NCI-H524 treated with DMSO at 0.1 percent for 48 hours (cell line): ENCODE measurements at places on chromosomes 5 and 9.

- no peak for DNase-seq
These were observed 61.0 kb upstream of the RAD23B start for GRCh38 chr9:107222020-107222522.

GRCh38 chr9:99336531-99336930 is 114.4 kb downstream of the SEC61B start:
- no peak for DNase-seq

DNA sequence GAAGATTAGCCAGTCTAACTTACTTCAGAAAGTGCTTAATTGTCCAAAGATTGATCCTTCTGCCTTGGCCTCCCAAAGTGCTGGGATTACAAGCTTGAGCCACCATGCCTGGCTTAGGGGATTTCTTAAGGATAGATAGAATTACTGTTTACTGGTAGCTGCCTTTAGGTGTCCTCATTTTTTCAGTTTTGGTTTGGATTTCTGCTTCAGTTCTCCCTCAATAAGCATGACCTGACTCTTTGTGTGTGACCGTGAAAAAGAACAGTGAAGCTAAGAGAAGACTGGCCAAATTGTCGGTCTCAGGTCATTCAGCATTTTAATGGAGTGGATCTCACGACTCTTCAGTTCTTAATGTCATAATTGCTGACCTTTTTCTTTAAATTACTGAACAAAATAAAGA is 22.9 kb upstream of the CMYA5 start:
- no peak for DNase-seq

- DNase-seq, result no peak
These were observed 81.8 kb downstream of the ZNF618 start for GRCh38 chr9:113957821-113958341.

DNA sequence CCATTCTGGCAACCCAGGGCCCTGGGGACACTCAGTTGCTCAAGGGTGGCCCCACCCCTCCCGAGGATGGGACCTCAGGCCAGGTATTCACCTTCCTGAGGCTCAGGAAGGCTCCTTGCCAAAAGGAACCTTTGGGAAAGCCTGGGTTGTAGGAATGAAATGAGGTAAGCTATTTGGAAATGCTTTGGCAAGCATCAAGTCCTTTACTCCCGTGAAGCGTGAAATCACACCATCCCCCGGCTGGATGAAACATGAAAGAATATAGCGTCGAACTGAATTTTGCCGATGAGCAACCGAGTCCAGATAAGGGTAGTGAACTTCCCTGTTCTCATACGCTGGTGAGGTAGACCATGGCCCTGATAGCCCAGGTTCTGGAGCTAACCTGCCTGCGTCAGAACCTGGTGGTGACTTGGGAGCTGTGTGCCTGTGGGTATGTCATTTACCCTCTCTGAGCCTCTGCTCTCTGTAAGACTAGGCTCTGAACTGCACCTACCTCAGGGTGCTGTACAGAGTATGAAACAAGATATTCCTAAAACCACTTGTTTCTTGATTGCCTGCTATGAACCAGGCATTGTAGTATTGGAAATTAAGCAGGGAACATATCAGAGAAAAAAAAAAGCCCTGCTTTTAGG is 105.3 kb upstream of the BOD1 start:
- DNase-seq, result no peak

GRCh38 chr5:146116361-146116760 is 11.0 kb upstream of the PLAC8L1 start:
- no peak for DNase-seq

DNA sequence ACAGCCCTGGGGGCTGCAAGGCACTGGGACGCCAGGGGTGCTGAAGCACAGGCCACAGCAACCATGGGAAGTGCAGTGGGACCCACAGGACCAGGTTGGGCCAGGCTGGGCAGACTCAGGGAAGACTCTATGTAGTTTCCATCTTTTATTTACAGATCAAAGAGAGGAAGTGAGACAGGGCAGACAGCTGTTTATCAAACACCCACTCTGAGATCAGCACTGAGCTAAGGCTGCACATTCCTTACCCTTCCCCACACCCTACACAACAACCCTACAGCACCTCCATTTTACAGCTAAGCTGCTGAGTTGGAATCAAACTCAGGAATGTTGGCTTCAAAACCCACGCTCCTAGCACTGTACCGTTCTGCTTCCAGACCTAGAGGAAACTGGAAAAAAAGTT is 19.8 kb downstream of the BARHL1 start:
- no peak for DNase-seq

GRCh38 chr9:28808042-28808441 is 1234.8 kb upstream of the C9orf72 start:
- peak; percentile 35 for DNase-seq

- DNase-seq, result peak; percentile 98
These were observed 50.4 kb upstream of the MVB12B start for GRCh38 chr9:126276056-126276728.

- no peak for DNase-seq
These were observed 81.0 kb downstream of the KCNT1 start for GRCh38 chr9:135782946-135783345.

GRCh38 chr9:136721339-136722092 is 9.1 kb downstream of the DIPK1B start:
- no peak for DNase-seq

DNA sequence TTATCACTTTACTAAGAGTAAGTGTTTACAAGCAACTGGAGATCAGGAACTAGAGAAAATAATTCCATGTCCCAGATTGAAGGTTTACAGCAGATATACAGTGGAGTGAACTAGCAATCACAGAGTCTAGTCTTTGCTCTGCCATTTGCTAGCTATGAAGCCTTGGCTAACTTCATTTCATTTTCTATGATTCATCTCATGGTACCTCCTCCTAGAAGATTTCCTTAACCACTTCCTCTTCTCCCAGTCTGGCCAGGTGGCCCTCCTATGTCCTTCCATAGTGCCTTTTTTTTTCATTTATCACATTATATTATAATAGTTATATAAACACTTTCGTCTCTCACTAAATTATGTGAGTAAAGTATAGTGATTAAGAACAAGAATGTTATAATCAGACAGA is 52.1 kb downstream of the GRIA1 start:
- DNase-seq, result no peak

- DNase-seq, result no peak
These were observed 285.3 kb upstream of the GRAMD2B start for GRCh38 chr5:126137891-126138280.

DNA sequence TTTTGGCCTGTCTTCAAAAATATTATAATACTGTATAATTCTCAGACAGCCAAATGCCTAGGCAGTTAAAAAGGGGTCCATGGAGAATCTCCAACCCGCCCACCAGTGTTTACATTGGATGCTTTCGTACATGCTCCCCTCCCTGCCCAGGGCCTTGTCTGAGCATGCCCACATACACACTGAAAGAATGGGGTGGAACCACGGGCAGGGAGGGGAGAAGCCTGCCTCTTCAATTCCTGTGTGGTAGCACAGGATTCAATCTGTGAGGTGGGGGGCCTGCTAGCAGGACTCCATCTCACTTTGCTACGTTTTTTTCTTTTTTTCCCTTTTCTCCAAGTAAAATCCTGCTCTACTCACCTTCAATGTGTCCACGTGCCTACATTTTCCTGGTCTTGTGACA is 314.7 kb upstream of the GRAMD2B start:
- no peak for DNase-seq

DNA sequence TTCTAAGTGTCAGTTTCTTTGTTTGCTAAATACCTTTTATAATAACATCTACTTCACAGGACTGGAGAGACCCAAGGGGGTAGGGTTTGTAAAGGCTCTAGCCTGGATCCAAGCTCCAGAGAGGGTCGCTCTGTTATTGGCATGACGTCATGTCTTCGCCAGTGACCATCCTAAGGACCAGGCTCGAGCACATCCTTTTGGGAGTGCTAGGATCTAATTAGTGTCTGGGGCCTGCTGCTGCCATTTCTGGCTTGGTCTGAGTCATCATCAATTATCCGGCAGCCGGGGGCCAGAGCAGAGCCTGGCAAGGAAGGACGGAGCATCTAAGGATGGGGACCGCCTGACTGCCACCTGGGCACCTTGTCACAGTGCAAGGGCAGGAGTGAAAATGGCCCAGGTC is 153.0 kb downstream of the NSG2 start:
- no peak for DNase-seq

DNA sequence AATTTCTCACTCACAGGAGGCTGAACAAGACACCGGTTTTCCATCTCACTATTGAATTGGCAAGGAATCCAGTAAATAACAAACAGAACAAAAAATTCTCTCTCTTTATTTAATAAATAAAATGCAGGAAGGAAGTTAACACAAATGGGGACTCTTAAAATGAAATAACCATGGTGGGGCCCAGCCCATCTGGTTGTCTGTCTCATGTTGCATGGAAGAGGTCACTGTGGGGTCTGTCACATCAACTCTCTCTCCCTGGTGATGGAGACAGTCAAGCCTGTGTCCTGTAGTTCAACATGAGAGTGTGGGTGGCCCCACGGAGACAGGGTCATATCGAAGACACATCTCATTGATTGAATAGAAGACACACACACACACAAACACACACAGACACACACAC is 297.7 kb downstream of the IRX2 start:
- no peak for DNase-seq

GRCh38 chr9:121071756-121072421 is 2.9 kb upstream of the CNTRL start:
- DNase-seq, result no peak

DNA sequence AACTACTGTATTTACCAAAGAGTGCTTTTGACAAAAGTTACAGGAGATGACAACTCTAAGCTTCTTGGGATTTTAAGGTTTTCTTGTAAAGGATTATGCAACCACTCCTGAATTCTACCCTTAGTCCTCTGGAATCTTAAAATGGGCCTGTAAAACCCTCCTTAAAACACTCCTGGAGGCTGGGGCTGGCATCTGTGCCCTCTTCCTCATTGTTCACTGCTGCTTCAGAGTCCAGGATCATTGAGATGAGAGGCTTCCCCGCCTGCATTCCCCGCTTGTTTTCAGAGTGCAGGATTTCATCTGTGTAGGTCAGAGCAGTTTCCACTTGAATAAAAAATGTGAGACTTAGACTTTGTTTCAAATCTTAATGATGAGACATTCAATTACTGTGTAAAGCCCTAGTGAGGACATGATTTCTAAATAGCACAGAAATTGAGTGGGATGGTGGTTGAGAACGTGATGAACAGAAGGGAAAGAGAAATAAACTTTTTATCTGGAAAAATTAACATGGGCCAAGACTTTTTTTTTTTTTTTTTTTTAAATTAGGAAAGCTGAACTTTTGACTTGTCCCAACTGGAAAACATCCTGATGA is 40.4 kb downstream of the PCSK5 start:
- DNase-seq, result no peak

GRCh38 chr5:91089758-91090157 is 293.4 kb downstream of the ARRDC3 start:
- no peak for DNase-seq

GRCh38 chr5:132774896-132775295 is 2.1 kb downstream of the SEPTIN8 start:
- no peak for DNase-seq

DNA sequence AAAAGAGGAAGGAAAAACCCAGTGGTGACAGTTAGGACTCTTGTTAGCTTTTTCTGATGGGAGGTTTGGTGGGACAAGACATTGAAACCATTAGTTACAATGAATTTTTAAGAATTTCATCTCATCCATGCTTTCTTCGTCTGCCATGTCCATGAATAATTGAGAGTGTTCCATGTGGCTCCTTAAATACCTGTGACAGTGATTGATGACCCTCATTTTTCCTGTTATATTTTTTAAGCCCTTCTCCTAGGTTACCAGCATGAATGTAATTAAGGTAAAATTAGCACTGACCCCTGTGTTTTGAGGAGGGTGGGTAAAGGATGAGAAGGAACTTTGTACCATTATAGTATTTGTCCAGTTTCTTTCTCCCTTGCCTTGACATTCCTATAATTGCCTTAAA is 23.5 kb upstream of the PHF2 start:
- no peak for DNase-seq

DNA sequence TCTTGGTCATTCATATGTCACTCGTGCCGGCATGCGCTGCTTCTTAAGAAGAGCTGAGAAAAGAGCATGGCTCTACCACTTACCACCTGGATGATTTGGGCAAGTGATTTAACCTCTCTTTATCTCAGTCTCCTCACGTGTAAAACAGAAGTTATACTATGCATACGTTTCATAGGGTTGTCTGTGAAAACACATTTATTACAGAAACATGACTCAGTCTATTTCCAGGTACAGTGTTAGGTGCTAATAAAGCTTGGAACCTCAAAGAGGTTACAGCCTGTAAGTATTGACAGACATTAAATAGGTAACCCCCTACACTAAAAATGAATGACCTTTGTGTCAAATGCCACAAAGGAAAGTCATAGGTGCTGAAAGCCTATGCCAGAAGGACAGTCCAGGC is 43.1 kb downstream of the MED27 start:
- DNase-seq, result no peak

DNA sequence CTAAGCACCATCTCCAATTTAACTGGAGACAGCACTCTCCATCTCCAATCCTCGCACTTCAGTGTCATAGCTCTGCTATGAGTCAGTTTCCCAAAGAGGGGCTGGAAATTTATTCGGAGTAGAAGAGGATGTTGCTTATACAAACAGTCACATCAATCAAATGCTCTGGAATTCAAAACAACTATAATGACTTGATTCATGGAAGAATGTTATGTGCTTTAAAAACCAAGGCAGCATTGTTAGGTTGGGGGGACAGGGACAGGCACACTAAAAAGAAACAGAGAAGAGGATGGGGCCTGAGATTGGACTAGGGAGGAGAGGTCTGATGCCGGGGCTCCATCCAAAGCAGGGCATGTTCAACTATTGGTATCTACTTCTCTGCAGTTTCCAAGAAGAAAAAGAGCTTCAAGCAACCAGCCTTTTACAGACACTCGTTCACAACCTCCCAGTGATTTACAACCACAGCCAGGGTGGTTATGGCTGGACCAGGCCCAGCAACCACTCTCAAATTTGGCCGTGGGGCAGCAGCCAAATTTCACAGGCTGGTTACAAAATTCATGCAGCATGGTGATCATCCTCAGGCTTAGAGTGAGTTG is 117.5 kb upstream of the ZNF366 start:
- DNase-seq, result no peak

DNA sequence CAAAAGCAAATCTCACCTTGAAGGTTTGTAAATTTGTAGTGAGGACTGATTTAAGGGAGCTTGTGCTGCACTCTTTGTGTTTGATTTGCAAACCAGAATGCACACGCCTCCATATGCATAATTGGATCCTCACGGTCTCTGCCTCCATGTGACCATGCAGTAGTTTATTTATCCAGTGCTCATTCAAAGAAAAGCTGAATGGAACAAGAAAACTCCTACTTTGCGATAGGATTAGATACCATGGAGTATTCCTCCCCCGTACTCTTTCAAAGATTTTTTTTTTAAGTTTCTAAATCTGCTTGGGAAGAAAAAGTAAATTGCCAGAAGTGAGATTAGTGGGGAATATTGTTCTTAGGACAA is 290.4 kb upstream of the TUT7 start:
- DNase-seq, result no peak
